ENCODE measurements at places on chromosomes 12 and 14.

DNA sequence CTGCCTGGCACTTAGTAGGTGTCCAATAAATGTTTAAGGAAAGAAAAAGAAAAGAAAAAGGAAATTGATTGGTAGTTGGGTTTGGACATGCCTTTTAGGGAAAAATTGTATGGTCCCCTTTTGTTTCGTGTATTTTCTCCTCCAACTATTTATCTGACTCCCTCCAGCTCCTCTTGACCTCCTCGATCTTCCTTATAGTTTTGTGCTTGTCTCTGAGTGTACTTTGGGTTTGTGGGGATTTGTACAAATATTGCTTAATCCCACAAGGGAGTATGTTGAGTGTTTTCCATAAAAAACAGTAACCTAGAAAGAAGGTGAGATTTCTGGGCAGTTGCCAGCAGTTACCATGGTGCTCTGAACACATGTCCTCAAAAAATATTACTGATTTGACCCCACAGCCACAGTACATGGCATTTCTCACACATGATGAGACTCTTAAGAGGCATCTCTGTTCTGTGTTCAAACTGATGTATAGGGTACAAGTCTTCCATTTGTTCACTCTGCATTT, 15.7 kb downstream of the PLEKHG7 start:
- no peak for DNase-seq

DNA sequence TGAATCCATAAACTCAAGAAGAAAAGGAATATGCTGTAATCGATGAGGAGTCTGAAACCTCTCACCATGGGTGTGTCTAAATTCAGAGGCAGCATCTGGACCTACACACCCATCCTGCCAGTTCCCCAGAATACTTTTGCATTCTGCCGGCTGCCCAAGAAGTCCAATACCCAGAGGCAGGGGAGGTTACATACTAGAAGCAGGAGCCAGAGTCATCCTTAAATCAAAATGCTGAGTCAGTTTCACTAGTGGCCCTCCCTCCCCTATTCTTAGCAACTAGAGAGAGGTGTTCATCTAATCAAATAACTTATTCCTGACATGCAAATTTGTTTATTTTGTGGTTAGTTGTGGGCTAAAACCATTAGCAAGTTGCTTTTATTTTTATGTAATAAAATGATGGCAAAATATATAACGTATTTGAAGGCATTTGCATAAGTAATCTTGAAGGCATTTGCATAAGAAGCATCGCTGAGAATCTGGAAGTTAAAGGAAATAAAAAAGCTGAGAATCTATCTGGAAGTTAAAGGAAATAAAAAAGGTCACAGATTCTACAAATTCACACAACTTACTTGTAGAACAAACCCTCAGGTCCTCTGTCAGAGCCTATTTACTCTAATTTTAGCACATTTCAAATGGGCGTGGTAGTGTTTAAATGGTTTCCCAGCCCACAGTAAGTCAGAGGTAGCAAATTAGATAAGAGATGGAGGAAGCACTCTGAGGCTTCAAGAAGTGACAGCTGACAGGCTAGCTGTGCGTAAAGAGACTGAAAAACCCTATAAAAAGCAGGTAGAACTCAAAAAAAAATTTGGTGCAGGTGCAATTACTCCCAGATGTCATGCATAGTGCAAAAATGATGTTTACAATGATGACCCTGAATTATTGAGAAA, 7.8 kb downstream of the BHLHE41 start:
- no peak for DNase-seq

DNA sequence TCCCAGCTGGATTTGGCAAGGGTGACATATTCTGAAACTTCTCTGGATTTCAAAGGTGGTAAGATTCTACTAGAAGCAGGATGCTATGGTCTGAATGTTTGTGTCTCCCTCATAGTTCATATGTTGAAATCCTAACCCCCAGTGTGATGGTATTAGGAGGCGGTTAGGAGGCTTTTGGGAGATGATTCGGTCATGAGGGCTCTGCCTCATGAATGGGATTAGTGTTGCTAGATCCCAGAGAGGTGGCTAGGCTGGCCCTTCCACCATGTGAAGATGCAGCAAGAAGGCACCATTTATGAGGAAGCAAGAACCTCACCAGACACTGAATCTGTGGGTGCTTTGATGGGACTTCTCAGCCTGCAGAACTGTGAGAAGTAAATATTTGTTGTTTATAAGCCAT, 11.0 kb upstream of the PEX5 start:
- no peak for DNase-seq

DNA sequence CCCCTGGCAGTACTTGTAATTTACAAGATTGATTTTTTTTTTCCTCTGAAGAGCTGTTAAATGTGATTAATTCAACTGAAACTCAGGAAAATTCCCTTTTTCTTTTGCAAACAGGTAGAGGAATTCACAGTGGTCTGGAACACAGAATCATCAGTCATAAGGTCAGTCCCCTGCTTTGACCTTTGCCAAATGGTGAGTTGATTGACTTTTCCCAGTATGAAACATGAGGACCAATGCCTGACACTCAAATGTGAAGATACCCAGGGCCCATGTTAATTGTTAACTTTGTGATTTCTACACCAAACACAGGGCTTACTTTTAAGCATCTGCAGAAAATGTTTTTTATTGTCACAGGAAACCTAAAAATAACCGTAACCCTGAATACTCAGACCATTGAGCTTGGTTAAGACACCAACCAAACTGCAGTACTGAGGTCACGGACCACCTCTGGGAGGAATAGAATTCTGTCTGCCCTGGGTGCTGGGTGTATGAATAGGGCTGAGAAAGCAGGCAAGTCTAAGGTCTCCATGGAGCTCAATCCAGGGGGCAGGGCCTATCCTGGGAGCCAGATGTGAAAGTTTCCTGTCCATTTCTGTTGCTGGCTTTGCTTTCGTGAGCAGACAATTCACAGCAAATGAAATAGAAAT, 192.4 kb downstream of the TMX1 start:
- DNase-seq, result no peak

GRCh38 chr12:54065677-54066076, 12.0 kb downstream of the HOXC4 start:
- no peak for DNase-seq

DNA sequence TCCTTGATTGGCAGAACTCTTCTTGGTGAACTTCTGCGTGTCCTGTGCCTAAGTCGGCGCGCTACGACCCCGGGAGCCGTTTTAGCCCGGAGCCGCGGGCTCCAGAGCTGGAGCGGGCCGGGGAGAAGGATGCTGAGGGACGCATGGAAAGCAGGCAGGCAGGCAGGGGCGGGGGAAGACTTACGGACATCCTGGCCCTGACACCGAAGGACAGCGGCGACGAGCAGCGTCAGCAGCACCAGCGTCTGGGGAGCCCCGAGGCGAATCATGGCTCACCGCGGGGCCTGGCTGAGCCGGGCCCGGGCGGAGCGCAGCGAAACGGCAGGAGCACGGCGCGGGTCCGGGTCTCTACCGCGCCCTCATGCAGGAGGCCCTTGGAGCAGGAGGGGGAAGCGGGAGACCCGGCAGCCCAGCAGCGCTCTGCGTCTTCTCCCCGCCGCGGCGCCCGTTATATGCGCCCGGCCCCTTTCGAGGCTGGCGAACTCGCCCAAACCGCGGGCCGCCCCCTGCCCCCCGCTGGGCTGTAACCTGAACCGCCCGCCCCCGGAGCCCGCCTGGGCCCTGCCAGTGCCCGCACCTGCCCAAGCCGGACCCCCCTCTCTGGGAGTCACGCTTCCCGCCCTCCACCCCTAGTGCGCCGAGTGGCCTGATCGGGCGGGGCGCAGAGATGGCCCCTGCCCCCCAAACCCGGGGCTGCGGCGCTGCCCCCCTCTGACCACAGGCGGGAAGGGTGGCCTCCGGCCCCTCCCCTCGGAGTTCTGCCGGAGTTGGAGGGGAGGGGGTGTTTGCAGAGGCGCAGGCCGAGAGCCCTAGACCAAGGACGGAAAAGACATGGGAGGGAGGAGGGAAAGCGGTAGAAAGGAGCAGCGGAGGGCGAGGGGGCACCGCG, at the start of gene COL2A1:
TSS of gene COL2A1 (minus strand) at position 424 of the 889 bp plus-strand sequence. CDS start at position 269, 155 bp downstream.
- no peak for DNase-seq

GRCh38 chr14:23147676-23148075, 28.6 kb upstream of the CEBPE start:
- no peak for DNase-seq

DNA sequence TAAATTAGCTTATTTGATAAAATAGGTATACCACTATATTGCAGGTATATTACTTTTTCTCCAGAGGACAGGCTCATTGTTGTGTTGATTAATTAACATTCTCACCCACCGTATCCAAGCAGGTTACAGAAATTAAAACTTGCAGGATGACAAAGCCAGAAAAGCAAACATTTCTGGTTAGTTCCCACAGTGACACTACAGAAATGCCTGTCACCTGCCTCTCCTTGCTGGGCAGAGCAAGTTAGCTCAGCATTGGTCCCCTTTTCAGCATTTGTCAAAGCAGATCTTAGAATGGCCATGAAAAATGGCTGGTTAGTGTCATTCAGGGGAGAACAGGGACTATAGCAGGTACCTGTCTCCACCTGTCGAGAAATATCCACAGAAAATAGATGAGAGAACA, 38.8 kb downstream of the RMST start:
- DNase-seq, result no peak

GRCh38 chr12:52213564-52214420, 19.3 kb upstream of the KRT7 start:
- DNase-seq, result peak; percentile 56

DNA sequence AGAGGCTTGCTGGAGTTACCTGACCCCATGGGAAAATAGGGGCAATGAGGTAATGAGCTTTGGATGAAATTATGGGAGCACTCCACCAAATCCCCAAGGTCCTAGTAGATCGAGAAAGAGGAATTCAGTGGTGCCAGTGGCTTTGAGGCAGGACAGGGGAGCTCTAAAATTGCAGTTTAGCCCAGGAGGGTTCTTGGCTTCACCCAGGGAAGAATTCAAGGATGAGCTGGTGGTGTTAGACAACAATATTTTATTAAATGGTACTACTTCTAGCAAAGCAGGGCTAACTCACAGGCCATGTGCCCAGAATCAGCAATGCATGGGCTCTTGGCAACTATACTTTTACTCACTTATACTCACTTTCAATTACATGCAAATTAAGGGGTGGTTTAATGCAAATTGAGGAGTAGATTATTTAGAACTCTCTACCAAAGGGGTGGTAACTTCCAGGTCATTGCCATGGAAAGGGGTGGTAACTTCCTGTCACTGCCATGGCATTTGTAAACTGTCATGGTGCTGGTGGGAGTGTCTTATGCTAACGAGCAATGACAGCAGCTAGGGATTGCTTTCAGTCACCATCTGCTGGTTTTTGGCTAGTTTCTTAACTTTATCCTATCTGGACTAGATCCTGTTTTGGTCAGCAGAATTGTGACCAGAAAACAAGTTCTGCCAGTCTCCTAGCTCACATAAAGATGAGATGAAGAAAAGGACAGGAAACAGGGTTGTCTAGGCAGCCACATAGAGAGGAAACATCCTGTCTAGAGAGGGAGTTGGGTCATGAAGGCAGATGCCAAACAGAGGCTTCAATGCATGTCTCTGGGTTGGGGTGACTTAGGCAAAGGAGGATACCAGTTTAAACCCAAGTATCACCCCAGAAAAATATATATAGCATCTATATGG, 64.7 kb downstream of the ZNF641 start:
- no peak for DNase-seq

GRCh38 chr14:60509438-60510253, 700 bp downstream of the SIX6 start:
- no peak for DNase-seq

GRCh38 chr12:104863296-104863948, 94.7 kb downstream of the SLC41A2 start:
- DNase-seq, result peak; percentile 47

GRCh38 chr12:26149968-26150500, 25.2 kb upstream of the BHLHE41 start:
- DNase-seq, result no peak

DNA sequence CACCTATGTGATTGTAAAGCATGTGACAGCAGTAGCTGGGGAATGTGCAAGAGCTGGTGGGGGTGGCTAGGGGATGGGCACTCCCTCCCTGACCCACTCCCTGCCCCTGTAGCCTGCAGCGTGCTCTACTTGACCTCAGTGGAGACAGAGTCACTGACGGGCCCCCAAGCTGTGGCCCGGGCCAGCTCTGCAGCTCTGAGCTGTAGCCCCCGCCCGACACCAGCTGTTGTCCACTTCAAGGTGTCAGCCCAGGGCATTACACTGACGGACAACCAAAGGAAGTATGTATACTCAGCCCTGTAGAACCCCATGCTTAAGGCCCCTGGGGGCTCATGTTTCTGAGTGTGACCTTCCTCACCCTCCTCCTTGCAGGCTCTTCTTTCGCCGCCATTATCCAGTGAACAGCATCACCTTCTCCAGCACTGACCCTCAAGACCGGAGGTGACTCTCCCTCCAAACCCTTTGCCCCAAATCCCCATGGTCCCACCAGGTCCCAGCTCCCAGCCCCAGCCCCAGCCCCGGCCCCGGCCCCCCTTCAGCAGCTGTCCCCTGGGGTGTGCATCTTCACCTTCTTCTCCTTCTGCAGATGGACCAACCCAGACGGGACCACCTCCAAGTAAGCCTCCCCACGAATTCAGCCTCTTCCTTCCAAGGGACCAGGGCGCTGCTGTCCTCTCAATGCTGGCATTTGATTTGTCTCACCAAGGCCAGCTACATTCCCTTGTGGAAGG, 13.3 kb downstream of the TNS2 start:
- DNase-seq, result no peak

GRCh38 chr12:93181409-93181965, 196.2 kb upstream of the NUDT4 start:
- DNase-seq, result no peak

DNA sequence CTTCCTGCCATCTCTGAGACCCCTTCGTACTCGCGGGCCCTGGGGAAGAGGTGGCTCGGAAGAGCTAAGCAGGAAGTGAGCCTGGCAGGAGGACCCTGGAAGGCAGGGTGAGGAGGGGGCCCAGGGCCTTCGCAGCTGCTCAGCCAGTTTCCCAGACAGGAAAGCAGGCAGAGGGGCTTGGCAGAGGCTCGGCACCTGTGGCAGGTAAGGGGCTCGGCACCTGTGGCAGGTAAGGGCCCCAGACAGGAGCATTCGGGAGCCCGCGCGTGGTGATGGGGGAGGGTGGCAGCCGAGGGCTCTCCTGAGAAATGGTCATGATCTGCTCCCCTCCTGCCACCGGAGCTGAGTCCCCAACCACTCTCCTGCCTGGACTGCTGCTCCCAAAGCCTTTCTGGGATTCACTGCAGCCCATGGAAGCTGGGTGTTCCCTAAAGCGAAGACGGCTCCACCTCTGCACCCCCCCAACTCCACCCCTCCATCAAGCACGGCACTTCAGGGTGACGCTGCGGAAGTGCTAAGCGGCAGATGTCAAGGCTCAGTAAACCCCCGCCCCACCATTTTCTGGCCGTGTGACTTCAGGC, 63.2 kb downstream of the PRIMA1 start:
- no peak for DNase-seq

GRCh38 chr14:46581036-46581671, 70.4 kb downstream of the RPL10L start:
- no peak for DNase-seq
